Bronchial epithelial cell (primary cell): ENCODE measurements at places on chromosomes 3 and 15. TPM values are rescaled to one million over a fixed set of nuclear protein-coding genes. Genes with fewer than 3 reads are reported as not detected.

The CD96 gene
- not detected in 2 replicates for total RNA-seq

The ASB14 gene
- total RNA-seq: not detected in 2 replicates

The SLC9A9 gene
- total RNA-seq: 1.3 and 1.4 TPM in 2 replicates

The CCR8 gene
- total RNA-seq: not detected in 2 replicates

The STAC gene
- 0.51 and 1.1 TPM in 2 replicates for total RNA-seq

The CSPG4 gene
- 0.79 and 6.3 TPM in 2 replicates for total RNA-seq

The C3orf85 gene
- total RNA-seq: not detected in 2 replicates

The COLQ gene
- under 0.01 and 0.38 TPM in 2 replicates for total RNA-seq
